ENCODE measurements at places on chromosomes 11 and 22.

- no peak for DNase-seq
Measured at GRCh38 chr22:30043161-30043560, 37.1 kb upstream of the HORMAD2 start.

- DNase-seq: no peak
Measured at GRCh38 chr11:79691445-79691844, 250.6 kb upstream of the TENM4 start.

DNA sequence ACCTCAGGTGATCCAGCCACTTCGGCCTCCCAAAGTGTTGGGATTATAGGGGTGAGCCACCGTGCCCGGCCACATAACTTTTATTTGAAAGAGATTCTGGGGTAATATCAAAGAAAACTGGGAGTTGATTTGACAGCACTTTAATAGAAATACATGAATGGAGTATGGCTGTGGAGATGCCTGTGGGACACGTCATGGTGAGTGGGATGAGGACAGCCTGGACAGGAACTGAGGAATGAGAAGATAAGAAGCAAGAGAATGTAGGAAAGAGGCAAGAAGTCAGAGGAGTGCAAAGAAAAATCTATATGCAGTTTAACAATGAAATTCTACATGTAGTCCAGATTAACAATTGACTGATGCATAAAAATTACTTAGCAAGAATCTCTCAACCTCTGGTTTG is 31.0 kb downstream of the SLC22A6 start:
- DNase-seq: no peak

DNA sequence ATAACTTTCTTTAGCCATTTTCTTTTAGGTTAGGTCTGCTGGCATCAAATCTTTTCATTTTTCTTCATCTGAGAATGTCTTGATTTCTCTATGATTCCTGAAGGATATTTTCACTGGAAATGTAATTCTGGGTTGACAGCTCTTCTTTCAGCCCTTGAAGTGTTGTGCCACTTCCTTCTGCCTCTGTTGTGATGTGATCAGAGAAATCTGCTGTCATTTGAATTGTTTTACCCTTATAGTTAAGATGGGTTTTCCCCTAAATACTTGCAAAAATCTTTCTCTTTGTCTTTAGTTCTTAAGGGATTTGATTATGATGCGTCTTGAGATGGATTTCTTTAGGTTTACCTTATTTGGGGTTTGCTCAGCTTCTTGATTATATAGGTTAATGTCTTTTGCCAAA is 23.0 kb downstream of the USP47 start:
- DNase-seq: no peak

DNA sequence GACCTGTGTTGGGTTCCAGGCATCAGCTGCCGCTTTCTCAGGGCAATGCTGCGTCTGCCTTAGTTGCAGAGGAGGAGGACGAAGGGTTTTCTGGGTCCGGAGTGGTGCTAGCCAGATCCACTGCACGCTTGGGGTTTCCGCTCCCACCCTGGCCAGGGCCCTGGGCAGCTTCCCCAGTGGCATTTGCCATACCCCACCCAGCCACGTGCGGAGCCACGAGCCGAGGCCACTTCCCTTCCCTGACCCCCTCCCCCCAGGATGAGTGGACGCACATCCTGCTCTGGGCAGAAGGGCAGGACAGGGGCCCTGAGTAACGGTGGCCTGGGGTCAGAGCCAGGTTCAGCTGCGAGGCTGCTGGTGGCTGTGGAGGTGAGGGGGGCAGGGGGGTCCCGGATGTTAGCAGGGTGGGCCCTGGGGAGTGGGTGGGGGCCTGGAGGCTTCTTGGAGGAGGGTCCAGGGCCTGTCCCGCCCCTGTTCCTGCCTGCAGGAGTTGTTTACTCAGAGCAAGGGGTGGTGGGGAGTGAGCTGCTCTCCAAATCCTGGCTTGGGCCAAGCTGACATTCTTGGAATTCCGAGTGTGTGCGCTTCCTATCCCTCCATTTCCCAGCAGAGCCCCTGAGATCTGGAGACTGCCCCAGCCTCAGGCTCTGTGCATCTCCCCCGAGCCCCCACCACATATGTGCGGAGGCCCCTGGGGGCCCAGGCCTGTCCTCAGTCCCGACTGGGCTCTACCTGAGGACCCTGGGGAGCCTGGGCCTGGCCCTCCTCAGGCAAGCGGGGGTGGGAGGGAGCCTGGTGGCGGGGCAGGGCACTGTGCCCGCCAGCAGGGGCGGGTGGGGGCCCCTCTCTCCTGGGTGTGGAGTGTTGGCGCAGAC is 1.4 kb downstream of the TSPAN4 start:
- peak; percentile 76 for DNase-seq

DNA sequence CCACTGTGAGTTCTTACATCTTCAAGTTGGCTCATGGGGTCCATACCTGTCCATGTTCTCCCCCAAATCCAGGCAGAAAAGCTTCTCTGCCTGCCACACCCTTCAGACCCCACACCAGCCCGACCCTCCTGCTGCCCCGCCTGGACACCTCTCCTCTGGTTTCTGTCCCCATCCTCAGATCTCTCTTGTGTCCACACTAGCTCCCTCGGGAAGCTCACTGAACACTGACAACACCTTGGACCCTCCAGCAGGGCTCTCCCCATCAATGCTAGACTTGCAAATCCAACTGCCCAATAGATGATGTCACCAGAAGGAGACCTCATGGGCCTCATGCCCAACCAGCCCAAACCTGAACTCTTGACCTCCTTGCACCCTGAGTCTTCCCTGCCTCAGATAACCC is 2.9 kb downstream of the SCARF2 start:
- no peak for DNase-seq

DNA sequence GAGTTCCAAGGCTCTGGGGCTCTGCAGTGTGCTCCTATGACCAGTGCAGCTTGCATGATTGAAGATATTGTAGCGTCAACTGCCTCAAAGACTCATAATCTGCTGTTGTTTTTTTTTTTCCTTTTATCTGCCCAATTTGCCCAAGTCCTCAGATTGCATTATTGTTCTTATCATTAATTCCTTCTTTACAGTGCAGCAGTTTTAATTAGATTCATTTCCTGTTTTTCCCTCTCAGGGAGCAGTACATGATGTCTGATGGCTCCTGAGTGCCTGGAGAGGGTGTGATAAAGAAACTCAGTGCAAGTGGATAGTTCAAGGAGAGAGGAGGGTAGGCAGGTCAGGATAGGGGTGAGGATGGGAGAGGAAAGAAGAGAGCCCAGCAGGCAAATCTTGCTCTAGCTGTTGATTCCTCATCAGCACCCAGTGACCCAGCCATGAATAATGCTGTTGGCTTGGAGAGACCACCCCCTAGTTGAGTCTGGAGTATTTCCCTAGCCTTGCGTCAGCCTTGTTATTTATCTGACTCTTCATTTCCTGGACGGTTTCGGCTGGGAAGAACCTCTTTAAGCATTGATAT is 219.6 kb upstream of the SESN3 start:
- DNase-seq: no peak

DNA sequence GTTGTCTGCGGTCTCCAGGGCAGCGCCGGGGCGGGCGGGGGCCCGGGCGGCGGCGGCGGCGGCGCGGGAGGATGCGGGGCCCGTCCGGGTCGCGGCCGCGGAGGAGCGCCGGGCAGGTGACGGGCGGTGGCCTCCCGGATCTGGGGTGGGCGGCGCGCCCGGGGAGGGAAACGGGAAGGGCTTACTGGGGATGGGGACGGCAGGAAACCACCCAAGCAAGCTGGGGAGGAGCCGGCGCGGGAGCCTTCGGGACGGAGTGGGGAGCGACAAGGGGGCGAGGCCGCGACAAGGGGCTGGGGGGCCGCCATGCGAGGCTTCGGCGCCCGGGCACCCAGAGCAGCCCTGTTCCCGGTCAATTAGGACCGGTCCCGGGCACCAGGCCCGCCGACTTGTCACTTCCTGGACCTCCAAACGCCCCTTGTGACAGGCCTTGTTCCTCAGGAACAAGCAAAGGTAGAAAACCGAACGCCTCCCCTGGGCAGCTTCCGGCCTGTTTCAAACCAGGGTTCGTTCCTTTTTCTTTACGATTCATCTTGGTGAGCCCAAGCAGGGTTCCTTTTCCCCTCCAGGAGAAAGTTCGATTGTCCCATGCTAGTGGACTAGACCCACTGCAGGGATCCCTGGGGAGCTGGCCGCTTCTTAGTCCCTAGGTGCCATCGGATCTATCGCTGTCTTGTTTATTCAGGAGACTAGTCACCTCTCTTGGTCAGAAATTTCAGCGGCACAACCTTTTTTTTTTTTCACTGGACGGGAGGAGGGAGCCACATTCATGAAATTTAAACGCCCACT is 492 bp downstream of the JHY start:
- peak; percentile 18 for DNase-seq

GRCh38 chr11:33774736-33775466 is 581 bp upstream of the FBXO3 start:
- DNase-seq: peak; percentile 14

DNA sequence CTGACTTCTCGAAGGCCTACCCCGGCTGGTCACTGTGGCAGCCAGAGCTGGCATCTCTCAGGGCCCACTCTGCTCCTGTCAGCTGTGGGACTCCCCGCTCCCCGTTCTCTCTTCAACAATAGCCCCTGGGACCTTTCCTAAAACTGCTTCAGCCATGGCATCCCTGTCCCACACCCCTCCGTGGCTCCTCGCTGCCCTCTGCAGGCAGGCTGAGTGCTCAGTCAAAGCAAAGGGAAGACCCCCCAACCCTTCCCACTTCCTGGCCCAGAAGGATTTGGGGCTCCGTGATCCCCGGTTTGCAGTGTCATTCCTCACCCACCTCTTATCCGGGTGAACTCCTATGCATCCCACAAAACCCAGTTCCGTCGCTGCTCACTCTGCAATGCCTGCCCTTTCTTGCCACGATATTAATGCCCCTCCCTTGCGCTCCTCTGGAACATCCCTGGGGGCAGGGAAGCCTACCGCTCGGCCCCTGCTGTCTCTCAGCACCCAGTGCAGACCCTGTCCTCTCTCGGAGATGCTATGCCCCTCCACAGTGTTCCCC is 1.6 kb upstream of the TH start:
- DNase-seq: no peak

DNA sequence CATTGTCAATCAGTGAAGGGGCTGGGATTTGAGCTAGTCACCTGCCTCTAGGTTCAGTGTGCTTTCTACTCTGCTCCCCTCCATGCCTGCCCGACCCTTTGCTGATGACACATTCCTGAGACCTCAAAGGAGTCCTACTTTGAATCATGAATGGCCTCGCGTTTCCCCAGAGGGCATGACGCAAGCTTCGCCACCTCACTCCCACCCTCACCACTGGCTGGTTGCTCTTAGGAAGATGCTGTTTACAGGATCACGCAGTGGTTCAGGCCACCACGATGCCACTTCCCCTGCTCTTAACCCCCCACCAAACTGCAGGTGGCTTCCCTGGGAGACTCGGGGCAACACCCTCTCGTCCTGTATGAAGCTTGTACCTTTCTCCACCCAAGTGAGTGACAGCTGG is 62.9 kb upstream of the B3GAT1 start:
- no peak for DNase-seq

GRCh38 chr11:74479732-74480123 is 12.4 kb upstream of the KCNE3 start:
- DNase-seq: no peak

GRCh38 chr22:39514373-39514973 is 5.9 kb upstream of the ATF4 start:
- DNase-seq: peak; percentile 46

All from urothelium cell line (cell line).